Ecto neural progenitor cell (in vitro differentiated cells): ENCODE measurements at places on chromosomes 16 and 17.

DNA sequence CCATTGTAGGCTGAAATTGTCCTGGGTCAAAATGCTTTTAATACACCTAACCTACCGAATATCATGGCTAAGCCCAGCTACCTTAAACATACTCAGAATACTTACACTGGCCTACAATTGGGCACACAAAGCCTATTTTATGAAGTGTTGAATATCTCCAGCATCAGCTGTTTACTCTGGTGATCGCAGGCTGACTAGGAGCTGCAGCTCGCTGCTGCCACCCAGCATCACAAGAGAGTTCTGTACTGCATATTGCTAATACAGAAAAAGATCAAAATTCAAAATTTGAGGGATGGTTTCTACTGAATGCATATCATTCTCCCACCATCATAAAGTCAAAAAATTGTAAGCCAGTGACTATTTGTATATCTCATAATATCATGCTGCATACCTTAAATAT lies 55.3 kb downstream of the ULK2 start:
- DNase-seq = no peak

GRCh38 chr17:81436294-81436849 lies 41.1 kb downstream of the BAHCC1 start:
- peak; percentile 79 for DNase-seq

- no peak for DNase-seq
Measured at GRCh38 chr17:18009609-18010420, 29.2 kb downstream of the ATPAF2 start.

DNA sequence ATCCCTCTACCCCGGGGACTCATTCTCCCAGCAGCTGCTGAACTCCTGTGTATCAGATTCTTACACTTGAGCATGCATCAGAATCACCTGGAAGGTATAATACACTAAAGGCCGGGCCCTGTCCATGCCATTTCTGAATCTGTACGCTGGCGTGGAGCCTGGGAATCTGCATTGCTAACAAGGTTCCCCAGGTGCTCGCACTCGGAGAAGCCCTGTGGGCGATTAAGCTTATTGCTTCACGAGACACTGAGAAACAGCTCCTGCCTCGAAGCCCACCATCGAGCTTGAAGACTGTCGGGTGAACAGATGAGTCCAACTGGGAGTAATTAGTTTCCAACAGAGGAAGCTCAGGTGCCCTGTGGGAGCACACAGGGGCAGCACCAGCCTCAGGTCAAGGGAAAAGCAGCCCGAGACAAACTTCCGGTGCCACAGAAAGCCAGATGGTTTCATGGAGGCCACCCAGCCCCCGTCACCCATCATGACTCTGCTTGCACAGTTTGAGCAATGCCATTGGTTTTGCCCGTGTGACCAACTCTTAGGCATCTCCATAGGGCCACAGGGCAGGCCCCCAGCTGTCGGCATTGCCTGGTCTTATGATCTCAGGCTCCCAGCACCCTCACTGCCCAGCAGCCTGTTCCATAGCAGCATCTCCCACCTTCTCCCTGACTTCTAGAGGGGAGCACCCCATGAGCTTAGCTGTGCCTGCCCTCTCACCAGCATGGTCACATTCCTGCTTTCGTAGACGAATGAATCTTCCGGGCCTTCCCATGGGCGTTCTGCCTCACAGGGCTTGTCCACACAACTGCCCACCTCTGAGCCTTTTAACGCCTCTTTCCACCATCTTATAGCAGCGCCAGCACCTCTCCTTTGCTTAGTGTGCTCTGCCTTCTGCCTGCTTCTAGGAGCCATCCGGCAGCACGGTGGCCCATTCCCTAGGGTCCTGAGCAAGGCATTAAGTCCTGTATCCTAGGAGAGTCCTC lies 10.9 kb downstream of the CTRB2 start:
- no peak for DNase-seq

GRCh38 chr16:14117051-14117450 lies 45.9 kb downstream of the MRTFB start:
- DNase-seq = no peak

DNA sequence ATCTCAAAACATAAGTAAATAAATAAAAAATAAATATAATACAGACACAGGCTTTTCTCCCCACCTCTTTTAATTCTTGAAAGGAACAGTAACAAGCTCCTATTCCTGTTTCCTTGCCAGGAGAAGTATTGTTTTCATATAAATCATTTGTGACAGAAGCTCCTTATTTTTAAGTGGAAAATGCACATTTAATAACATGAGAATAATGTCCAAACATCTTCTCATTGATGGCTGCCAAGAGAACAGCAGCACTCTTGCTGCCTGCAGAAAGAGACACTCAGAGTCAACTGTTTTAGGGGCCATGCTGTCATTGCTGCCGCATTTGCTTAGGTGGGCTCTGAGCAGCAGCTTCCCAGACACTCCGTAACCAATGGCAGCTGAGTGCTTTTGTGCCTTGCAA lies 580.1 kb downstream of the WWOX start:
- DNase-seq = no peak

DNA sequence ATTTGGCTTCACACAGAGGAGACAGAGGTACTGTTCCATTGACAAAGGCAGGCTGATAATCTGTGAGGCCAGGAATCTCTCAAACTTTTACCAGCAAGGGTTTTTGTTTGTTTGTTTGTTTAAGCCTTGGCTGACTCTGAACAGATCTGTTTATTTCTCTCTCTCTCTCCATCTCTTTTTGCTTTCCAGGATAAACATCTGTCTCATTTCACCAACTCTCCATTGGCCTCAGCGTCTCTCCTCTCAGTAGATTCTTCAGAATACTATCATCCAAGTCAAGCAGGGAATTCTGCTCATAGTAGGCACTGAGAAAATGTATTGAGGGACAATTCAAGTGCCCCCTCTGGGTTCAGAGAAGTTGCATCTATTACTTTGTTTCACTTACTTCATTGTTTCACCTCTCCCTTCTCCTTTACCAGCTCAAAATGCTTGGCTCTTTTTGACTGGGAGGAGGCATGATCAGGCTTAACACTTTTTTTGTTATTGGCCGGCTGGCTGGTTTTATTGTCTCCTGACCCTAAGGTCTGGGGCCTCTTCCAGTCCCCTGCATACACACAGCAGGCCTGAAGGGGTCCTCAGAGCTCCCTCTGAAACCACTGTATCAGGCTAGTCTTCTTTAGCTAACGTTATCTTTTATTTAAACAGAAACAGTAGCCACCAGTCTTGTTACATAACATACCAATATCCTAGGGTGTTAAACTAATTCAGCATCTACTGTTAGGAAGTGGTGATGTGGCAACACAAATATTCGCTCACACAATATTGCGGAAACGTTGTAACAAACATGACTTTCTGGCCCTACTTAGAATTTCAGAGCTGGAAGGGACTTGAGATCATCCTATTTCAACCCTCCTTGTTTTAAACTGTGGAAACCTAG lies 2.0 kb upstream of the YPEL2 start:
- DNase-seq = peak; percentile 84

DNA sequence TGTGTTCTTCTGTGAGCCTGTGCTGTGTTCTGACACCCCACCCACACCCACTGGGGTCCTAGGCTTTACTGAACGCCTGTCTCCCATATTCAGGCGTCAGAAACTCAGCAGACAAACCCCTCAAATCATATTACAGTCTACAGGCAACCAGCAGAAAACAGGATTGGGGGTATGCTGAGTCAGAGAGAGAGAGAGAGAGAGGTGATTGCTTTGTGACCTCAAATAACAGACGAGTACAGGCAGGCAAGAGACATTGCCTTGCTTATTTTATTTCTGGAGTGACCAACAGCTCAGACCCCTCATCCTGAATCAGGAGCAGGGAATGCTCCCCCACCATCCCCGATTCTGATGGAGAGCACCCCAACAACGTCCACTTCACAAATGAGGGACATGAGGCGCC lies 473.9 kb downstream of the PMP22 start:
- DNase-seq = no peak

- no peak for DNase-seq
Measured at GRCh38 chr16:55273959-55274358, 50.0 kb upstream of the IRX6 start.

DNA sequence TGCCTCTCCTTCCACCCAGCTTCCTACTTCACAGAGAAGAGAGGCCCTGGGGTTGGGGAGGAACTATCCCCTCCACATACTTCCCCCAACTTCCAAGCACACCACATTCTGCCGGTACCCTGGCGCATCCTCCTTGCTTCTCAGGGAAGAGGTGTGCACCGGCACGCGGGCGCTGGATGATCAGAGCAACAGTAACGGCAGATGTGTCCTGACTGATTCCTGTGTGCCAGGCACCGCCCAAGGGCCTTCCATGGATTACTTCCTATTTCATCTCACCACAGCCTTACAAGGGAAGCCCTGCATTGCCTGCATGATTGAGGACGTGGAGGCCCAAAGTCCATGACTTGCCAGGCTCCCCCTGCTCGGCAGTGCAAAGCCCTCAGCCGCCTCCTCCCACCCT lies 21.1 kb upstream of the MLKL start:
- no peak for DNase-seq

GRCh38 chr17:3501344-3501743 lies 25.5 kb downstream of the ASPA start:
- no peak for DNase-seq

- DNase-seq = peak; percentile 47
Measured at GRCh38 chr17:41411072-41411840, 13.1 kb downstream of the KRT37 start.

- DNase-seq = no peak
Measured at GRCh38 chr17:27579897-27580321, 51.1 kb upstream of the LGALS9 start.

DNA sequence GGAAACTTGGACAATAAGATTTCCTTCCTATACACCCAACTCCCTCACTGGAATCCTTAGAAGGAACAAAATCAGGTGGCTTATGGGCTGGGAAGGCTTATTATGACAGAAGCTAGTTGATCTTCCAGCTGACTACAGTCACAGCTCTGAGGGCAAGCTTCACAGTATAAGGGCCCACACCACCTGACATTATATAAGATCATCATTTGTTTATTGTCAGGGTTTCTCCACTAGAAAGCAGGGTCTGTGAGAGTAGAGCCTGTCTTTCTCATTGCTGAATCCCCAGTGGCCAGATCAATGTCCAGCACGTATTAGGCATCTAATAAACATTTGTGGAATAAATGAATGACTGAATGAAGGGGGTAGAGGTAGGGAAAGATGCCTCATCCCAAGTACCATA lies 57.8 kb upstream of the PHOSPHO1 start:
- peak; percentile 16 for DNase-seq

GRCh38 chr17:43010667-43011308 lies 4.2 kb downstream of the IFI35 start:
- DNase-seq = no peak

GRCh38 chr17:66863820-66864219 lies 28.9 kb downstream of the CACNG5 start:
- no peak for DNase-seq

- no peak for DNase-seq
Measured at GRCh38 chr17:16997514-16998429, 25.9 kb upstream of the TNFRSF13B start.

GRCh38 chr17:71900621-71901229 lies 220.1 kb upstream of the SOX9 start:
- DNase-seq = no peak

GRCh38 chr16:70692873-70693671 lies 7.2 kb upstream of the MTSS2 start:
- DNase-seq = no peak

- DNase-seq = peak; percentile 47
Measured at GRCh38 chr17:16872351-16873173, 99.4 kb downstream of the TNFRSF13B start.

DNA sequence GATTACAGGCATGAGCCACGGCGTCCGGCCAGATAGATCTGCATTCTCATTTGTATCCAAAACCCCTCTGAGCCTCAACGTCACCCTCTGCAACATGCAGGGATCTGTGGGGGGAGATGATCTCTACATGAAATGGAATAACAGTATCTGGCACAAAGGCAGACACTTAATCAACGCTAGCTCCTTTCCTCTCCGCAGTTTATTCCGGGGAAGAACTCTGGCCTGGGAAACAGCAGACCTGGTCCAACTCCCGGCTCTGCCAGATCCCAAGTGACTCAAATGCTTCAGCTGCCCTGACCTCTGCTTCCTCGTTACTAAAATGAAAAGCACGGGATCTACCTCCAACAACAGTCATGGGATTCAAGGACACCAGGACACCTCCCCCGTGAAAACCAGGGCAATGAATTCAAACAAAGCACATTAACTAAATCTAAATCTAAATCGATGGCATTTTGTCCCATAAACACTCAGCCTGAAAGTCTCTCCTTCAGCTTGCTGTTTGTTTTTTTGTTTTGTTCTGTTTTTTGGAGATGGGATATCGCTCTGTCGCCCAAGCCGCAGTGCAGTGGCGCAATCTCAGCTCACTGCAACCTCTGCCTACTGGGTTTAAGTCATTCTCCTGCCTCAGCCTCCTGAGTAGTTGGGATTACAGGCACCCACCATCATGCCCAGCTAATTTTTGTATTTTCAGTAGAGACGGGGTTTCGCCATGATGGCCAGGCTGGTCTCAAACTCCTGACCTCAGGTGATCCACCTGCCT lies 78.2 kb downstream of the NXN start:
- no peak for DNase-seq

GRCh38 chr16:85728879-85729278 lies 22.0 kb downstream of the C16orf74 start:
- no peak for DNase-seq

DNA sequence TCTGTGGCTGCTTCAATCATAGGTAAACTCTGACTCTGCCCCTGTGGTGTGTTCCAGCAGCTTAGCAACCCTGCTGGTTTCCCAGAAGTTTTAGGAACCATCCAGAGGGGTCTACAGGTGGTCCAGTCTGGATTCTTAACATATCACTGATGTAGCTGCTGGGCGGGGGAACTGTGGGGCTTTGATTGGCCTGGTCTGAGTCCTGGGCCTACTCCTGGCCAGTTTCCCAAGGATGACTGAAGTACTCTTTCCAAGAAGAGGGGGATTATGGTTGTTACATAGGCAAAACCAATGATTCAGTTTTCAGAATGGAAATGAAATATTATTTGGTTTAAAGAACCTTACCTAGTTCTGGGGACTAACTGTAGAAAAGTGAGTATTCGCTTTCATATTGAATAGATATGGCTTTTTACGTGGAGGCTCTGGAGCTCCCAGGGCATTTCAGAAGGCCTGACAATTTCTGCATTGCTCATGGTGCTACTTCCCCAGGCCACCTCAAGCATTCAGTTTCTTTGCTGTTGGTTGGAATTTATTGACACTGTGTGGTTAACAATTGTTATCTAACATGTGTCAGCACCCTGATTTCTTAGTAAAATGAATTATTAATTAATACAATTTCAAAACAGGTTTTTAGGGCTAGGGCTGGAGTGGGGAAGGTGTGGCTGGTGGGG lies 38.4 kb downstream of the EPN2 start:
- DNase-seq = no peak

- peak; percentile 91 for DNase-seq
Measured at GRCh38 chr17:36722121-36722902, 120.9 kb downstream of the MRM1 start.

GRCh38 chr16:89437251-89437987 lies 52.9 kb downstream of the ANKRD11 start:
- DNase-seq = no peak

DNA sequence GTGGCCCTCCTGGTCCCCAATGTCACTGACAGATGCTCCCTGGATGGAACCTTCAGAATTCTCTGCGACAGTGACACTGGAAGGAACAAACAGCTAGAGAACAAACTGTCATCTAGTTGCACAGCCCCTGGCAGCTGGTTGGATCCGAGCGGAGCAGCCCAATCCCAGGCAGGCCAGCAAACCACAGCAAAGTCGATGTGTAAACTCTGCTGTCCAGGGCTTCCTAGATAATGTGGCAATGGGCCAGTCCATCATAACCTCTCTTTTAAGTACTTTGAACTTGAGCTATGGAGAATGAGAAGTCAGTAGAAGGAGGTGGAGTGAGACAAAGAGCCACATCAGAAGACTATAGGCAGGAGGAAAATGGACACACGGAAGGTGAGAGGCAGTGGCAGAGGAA lies 323.0 kb downstream of the CBLN1 start:
- DNase-seq = no peak

GRCh38 chr17:79478051-79478461 lies 132.8 kb downstream of the RBFOX3 start:
- DNase-seq = no peak
